Cortex of kidney (tissue), 1 donor: ENCODE measurements at places on chromosomes 16 and 17.

DNA sequence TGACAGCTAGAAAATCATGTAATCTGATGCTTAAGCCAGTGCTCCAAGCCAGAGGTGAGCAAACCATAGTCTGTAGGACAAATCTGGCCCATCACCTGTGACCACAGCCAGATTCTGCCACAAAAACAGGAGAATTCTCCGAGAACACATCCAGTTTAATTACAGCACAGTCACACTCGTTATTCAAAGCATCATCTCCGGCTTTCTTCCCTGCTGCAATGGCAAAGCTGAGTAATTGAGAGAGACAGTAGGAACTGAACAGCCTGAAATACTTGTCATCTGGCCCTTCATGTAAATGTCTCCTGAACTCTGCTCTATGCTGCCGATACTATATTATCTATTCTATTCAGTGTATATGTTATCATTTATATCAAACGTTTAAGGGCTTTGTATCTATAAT is 121.4 kb upstream of the FOXF1 start:
- DNase-seq = no peak

GRCh38 chr16:23420011-23420410 is 33.0 kb downstream of the COG7 start:
- DNase-seq = no peak

GRCh38 chr16:66524601-66525164 is 25.2 kb downstream of the TK2 start:
- DNase-seq = no peak

DNA sequence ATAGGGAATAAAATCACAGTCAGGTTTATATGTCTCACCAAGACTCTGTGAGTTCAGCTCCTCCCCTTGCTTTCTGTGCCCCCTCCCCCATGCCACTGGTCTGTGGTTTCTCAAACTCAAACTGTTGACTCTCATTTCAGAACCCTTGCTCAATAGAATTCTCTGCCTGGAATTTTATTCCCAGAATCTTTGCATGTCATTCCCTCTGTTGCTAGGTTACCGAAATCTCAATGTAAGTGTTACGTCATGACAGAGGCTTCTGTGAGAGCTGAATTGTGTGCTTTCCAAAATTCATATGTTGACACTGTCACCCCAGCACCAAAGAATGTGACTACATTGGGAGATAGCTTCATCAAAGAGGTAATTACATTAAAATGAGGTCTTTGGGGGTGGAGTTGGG is 1938.8 kb downstream of the TP53TG3F start:
- DNase-seq = no peak

GRCh38 chr16:29831490-29831889 is 11.2 kb downstream of the MVP start:
- no peak for DNase-seq

- no peak for DNase-seq
These were observed 222.3 kb upstream of the TNRC6C start for GRCh38 chr17:77736199-77736585.

DNA sequence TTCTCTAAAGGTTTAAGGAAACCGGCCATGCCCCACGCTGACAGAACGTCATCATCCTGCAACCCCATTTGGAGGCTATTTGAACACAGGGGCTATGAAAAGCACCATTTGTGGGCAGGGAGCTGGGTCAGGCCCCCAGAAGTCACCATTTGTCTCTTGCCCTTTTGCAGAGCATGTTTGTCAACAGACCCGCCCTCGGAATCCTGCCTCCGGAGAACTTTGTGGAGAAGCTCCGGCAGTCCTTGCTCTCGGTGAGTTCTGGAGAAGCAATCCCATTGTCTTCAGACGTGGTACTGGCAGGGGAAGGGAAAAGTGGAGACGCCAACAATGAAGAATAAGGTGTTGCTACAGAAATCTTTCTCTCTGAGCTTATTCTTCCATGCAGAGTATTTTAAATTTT is 33.5 kb downstream of the TMEM186 start:
- no peak for DNase-seq

DNA sequence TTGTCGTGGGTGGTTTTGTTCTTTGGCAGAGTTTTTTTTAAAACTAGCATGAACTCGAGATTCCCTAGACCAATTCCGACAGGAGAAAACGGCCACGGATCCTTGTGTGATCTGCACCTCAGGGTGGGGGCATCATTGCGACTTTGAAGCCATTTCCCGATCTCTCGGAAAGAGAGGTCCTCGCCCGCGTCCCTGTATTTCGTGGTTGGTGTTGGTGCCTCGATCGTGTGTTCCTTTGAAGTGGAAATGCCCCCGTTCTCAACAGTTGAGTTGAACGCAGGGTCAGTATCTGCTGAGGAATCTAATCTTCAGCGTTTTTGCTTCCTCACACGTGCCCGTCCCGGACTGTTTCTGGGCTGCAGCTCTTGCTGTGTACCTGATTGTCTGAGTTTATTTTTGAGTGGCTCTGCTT is 1.1 kb downstream of the CRAMP1 start:
- DNase-seq = no peak

- DNase-seq = no peak
These were observed 23.1 kb upstream of the RPL38 start for GRCh38 chr17:74180336-74180735.

GRCh38 chr17:78419970-78420815 is 41.7 kb downstream of the PGS1 start:
- no peak for DNase-seq

- DNase-seq = no peak
These were observed 7.7 kb downstream of the NDUFAF8 start for GRCh38 chr17:81246679-81247338.

- DNase-seq = no peak
These were observed 172.5 kb downstream of the AHSP start for GRCh38 chr16:31700200-31700529.

DNA sequence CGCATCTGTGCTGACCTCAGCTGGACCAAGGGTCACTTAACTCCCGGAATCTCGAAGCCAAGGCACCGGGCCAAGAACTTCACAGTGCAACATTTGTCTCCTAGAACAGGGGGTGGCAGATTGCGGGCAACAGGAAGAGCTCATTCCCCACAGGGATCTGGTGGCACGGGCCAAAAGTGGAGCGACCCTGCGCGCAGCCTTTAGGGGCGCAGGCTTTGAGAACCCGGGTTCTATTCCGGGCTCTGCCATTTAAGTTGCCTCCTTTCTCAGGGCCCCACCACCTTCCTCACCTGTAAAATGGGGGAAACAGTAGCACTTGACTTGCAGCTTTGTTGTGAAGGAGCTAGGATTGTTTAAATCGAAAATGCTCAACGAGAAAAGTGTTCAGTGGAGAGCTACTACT is 651 bp downstream of the SHMT1 start:
- no peak for DNase-seq

DNA sequence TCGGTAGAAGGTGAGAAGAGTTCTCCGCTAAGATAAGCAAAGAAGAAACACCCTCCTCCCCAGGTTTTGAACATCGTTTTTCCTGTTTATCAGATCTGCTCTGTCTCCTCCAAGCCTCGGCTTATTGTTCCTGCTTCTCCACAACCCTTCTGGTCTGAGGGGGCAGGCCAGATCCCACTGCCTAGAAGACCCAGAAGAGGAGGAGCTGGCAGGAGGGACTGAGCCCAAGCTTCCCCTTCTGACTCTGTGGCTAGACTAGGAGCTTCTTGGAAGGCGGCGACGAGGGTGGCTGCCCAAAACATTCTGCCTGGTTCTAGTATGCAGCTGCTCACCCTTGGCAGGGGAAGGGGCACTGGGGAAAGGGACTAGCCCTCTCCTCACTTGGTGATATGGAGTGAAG is 5.2 kb upstream of the HOXB5 start:
- no peak for DNase-seq

- no peak for DNase-seq
These were observed 17.3 kb downstream of the SAMD14 start for GRCh38 chr17:50112694-50113093.

- DNase-seq = no peak
These were observed 423.6 kb upstream of the CDH11 start for GRCh38 chr16:65545413-65545956.

DNA sequence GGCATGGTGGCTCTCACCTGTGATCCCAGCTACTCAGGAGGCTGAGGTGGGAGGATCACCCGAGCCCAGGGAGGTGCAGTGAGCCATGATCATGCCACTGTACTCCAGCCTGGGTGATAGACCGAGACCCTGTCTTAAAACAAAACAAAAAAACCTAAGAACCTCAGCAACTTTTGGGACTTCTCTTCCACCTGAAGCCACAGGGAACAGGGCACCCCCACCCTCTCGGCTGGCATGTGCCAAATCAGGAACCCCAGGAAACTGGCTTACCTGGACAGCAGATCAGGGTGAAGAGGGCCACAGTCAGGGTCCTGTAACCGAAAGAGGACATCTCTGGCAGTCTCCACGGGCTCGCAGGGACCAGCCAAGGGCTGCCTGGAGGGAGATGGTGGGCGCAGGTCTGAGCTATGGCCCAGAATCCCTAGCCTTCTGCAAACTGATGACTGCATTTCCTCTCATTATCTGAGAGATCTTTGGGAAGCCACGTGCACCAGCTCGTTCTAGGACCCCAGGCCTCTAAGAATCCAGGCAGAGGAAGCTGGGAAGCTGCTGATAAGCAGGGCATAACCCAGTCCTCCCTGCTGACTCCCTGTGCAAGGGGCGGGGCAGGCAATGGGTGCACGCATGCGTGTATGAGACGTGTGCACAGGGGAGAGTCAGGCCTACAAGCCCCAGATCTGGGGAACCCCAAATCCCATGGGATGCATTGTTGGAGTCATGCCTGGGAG is 8.4 kb downstream of the PRR29 start:
- DNase-seq = no peak

- no peak for DNase-seq
These were observed 758.5 kb upstream of the RBFOX1 start for GRCh38 chr16:6574146-6574545.

DNA sequence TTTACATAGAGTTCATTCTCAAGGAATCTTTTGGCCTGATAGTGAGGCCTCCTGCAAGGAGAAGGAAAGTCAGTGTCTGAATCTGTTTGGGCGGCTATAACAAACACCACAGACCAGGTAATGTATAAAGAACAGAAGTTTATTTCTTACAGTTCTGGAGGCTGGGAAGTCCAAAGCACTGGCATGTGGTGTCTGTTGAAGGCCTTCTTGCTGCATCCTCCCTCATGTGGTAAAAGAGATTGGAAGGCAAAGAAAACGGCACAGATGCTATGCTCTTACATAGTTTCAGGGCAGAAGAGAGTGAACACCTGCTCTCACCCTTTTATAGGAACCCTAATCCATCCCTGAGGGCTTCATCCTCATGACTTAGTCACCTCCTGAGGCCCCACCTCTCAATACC is 31.2 kb upstream of the DNAJA2 start:
- no peak for DNase-seq

DNA sequence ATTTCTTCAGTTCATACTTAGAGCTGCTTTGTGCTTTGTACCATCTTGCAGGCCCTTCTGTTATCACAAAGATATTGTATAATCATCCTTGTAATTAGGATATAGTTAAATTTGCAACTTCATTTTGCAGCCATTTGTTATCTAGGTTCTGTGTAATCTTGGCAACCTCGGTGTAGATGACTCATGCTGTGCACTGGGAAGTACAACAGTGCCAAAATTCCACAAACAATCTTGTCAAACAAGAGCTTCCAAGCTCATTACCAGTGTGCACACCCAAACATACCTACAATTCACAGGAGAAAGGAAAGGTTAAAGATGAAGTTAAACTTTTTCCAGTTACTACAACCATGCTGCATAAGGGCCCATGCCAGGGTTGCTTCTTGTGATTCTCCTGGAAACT is 1231.8 kb downstream of the CDH11 start:
- DNase-seq = no peak

GRCh38 chr17:9798724-9799123 is 7.3 kb upstream of the DHRS7C start:
- DNase-seq = no peak

DNA sequence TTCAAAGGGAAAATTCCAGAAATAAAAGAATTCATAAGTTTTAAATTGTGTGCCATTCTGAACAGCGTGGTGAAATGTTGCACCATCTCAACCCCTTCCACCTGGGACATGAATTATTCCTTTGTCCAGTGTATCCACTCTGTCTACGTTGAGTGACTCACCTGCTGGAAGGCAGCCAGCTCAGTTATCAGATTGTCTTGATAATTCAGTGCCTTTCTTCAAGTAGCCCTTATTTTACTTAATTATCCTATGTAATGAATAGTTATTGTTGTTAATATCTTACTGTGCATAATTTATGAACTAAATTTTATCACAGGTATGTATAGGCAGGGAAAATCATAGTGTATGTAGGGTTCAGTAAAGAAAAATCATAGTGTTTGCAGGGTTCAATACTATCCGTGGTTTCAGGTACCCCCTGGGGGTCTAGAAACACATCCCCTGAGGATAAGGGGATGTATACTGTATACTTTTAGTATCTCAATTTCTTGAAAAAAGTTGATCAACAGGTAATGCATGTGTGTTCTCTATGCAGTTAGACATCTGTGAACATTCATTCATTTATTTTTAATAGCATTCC is 7.7 kb upstream of the PCTP start:
- DNase-seq = no peak

DNA sequence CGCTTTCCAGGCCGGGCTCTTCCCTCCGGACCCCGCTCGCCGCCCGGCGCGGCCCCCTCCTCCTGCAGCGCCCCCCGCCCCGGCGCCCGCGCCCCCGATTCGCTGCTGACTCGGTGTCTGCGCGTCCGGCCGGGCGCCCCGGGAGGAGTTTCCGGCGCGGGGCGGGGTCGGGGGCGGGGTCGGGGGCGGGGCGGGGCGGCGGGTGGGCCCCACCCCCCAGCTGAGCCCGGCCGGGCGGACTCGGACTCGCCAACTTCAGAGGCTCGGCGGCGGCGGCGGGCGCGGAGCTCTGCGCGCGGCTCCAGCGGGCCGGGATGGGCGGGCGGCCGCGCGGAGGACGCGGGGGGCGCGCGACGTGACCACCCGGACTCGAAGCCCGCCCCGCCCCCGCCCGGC is at the start of gene METRNL:
METRNL (plus strand) TSS at position 258 of the 396 bp plus-strand sequence. CDS start 207 bp downstream, outside the sequence.
- no peak for DNase-seq

DNA sequence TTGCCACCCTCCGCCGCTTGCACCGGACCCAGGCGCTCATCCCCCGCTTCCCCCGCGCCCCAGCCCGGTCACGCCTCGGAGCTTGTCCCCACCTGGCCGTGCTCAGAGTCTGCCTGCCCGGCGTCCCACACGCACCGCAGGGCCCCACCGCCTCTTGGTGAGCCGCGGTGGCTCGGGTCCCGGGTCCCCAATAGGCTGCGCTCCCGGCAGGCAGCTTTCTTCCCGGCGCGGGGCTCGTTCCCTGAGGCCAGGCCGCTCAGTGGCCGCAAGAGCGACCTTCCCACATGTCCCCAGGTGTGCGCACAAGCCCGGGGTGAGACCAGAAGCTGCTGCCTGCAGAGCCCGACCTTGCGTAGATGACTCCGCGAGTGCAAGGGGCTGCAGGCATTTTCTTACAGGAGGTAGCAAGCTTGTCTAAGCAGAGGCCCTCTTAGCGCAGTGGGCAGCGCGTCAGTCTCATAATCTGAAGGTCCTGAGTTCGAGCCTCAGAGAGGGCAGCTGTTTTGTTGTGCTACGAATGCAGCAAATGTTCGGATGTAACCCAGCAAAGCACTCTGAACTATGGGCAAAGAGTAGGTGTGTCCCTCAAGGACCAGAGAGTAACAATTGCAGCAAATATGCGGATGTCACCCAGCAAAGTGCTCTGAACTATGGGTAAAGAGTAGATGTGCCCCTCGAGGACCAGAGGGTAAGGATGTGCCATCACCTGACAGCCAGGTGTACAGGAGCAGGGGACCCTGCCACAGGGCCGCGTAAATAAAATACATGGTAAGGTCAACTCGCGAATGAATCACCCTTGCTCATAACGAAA is 15.6 kb downstream of the TLE7 start:
- no peak for DNase-seq

GRCh38 chr16:83963277-83964119 is 4.5 kb upstream of the NECAB2 start:
- no peak for DNase-seq
